ENCODE measurements at places on chromosomes 4 and X. TPM values are rescaled to one million over a fixed set of nuclear protein-coding genes. Genes with fewer than 3 reads are reported as not detected.
A peak's percentile ranks its signal among the peaks of the same experiment; 100 is the strongest.

The ADAMTS3 gene
- total RNA-seq = 0.36 TPM

The NCAPG gene
- total RNA-seq = 0.96 TPM

The HSD17B13 gene
- total RNA-seq = 1.7 TPM

The PACRGL gene
- total RNA-seq = 31.7 TPM

The BRCC3 gene
- 10.0 TPM for total RNA-seq

The SLC16A2 gene
- 9.3 TPM for total RNA-seq

The DCAF12L2 gene
- total RNA-seq = 52.1 TPM

The SORCS2 gene
- total RNA-seq = 4.4 TPM

- no peak for DNase-seq
These were observed 130.9 kb downstream of the REPS2 start for GRCh38 chrX:17077361-17077760.

DNA sequence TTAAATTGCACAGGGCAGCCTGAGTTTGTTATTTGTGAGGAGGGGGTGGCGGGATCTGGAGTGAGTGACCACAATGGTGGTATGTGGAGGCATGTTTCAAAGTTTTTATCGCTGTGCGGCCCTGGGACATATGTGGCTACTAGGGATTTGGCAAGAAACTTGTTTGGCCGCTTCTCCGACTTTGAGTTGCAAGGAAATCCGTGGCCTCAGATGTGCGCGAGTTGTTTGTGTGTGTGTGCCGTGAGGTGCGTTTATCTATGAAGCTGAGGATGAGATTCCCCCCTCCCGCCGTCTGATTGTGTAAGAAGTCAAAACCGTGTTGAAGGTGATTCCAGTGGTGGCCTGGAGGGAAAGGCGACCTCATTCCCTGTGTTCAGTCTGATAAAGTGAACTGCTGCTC, 1.4 kb downstream of the JADE3 start:
- DNase-seq = peak; percentile 26

DNA sequence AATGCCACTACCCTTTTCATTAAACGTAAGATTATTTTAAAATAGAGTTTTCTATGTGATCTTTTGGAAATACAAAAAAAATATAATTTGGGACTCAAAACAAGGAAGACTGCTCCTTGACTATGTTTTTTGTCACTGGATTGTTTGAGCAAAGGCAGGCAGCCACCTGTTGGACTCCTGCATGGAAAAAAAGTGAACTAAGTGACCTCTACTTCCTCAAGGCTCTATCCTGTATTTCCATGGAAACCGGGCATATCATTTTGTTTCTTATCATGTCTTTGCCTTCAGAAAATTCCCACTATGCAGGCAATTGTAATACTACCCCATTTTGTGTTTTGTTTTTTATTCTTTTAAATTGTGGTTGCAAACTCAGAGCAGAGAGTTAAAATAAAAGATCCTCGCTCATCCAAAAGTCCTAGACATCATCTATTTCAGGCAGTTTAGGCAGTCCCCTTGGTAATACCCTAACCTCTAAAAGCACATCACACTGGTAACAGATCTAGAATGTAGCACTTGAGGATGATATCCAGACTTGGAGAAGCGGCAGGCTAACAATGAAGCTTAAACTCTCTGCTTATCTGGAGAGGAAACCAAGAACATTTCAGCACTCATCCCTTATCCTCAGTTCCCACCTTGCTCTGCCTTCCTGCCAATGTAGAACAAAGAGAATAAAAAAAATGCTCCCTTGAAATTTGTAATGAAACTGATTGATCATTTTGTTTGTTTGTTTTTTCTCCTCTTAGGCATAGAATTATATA, 165.7 kb downstream of the BANK1 start:
- DNase-seq = no peak

DNA sequence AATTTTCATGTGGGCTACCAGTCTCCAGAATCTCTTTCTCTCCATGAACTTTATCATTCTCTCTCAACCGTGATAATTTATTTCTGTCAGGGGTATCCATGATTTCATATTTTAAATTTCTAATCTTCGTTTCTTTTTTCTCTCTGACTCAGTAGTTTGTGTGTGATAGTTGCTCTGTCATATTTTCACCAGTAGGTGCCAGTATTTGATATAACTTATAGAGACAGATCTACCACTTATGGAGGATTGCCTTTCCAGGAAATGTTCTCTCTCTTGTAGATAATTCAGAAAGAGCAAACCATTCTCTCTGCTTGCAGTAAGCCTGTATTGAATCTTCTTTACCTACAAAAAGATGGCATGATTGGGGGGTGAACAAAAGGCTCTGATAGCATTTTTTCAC, 79.3 kb upstream of the DYNLT3 start:
- no peak for DNase-seq

DNA sequence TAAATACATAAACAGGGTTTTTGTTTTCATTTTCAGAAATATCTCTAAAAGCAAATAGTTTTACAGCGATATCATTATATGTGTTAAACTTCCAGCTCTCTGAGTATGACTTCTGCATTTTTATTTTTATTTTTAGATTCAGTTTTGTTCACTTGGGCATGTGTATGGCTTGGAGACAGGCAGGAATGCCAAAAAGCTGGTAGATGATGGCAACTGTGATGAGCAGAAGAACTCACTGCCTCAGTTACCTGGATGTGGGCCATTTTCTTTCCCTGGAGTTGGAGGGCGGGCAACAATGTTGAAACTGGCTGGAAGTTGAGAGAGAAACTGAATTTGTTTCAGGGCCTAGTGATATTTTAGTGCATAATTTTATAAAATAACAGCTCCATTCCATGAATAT, 266.4 kb downstream of the ARHGAP24 start:
- DNase-seq = no peak

DNA sequence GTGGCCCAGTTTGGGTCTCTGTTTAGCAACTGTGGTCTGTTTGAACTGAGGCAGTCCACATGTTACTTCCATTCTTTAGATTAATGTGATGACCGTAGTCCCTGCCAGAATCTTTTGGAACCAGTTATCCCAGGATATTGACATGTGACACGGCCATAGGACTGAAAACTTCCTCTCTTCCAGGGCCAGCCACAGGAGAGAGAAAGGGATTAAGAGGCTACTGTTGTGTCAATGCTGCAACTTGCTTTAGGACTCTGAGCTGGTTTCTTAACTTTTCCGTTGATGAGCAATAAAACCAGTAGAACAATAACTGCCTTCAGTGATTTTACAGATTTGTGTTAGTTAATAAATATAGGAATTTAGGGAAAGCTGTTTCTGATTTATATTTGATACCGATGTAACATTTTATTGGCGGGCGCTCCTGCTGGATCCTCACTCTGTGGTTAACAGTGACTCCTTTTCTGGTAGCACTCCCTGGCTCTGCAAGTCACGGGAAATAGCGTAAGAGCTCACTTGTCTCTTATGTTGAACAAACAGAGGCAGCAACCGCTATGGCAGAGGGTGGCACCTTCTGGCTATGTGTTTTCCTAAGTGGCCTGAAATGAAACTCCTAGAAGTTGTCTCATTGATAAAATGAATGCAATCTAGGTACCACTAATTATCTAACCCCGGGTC, 2.5 kb downstream of the TENM3 start:
- DNase-seq = peak; percentile 22

DNA sequence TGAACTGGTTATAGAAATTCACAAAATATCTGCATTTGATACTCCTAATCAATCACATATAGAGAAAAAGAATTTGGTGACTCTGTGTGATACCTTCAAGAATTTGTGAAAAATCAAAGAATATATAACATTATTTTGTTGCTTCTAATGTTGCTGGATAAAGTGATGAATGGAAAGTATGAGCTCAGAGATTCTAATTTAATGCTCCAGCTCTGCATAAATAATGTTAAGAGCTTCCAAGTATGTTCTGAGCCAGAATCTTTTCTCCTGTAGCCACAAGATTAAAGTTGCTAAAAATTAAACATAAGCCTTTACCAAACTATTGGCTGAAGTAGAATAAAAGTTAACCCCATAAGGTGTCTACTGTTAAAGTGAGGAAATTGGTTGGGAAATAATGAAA, 294.7 kb upstream of the CT83 start:
- DNase-seq = no peak

- no peak for DNase-seq
These were observed 664 bp downstream of the PRSS12 start for GRCh38 chr4:118351851-118352827.

GRCh38 chr4:41044165-41044564, 170.2 kb downstream of the APBB2 start:
- no peak for DNase-seq

DNA sequence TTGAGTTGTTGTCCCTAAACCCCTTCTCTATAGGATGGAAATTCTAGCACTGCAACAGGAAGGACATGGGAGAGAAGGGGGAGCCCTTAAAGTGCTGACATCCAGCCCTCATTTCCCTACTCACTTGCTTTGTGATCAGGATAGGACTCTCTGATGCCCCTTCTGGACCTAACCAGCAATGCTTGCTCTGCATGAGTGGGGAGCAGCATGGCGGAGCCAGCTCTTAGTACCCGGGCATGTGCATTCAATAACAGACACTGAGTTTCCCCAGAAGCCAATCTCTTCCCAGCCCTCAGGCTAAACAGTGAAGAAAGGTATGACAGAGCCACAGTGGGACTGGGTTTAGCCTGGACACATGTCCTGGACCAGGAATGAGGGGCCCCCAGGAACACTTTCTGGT, 14.0 kb downstream of the SOD3 start:
- DNase-seq = no peak

DNA sequence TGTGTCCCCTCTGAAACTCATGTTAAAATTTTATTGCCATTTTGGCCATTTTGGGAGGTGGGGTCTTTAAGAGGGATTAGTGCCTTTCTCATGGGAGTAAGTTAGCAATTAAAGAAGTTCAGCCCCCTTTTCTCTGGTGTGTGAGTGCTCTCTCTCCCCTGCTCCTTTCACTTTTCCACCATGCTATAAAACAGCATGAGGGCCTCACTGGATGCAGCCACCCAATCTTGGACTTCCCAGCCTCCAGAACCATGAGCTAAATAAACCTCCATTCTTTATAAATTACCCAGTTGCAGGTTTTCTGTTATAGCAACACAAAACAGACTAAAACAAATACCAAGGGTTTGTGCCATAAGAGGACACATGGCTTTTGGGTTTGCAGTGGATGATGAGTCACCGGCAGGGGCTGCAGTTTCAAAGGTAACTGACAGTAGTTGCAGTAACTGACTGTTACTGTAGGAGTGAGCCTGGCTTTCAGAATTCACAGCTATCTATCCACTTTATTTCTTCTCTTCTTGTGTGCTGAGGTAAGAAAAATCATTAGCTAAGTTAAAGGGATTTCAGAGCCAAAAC, 121.5 kb downstream of the PPEF1 start:
- DNase-seq = no peak

- DNase-seq = no peak
These were observed 96.7 kb upstream of the FTHL17 start for GRCh38 chrX:31168551-31168950.

DNA sequence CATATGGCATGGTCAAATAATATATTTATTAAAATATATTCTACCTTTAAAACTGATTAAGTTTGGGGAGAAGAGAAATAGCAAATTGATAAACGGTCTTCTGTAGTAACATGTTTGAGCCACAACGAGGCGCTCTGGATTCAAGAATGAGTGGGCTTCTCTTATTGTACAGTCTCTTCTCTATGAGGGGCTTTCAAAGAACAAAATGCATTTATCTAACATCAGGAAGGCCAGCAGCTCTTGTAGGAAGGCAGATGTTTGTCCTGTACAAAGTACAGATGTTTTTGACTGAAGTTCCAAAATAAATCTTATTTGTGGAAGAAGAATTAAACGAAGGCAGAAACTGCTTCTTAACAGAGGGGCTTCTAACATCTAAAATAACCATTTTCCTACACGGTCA, 153.6 kb downstream of the RASL11B start:
- no peak for DNase-seq

DNA sequence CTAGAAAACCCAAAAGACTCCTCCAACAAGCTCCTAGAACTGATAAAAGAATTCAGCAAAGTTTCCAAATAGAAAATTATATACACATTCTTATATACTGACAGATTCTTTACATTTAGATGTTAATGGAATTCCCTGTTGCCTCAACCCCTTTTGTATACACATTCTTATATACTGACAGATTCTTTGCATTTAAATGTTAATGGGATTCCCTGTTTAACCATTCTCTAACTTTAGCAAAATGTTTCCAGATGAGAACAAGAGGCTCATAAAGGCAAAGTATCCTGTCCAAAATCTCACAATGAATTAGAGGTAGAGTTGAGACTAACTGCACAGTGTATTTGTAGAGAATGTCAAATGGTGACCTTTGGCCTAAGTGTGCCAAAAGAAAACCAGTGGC, 23.1 kb upstream of the AR start:
- DNase-seq = no peak

DNA sequence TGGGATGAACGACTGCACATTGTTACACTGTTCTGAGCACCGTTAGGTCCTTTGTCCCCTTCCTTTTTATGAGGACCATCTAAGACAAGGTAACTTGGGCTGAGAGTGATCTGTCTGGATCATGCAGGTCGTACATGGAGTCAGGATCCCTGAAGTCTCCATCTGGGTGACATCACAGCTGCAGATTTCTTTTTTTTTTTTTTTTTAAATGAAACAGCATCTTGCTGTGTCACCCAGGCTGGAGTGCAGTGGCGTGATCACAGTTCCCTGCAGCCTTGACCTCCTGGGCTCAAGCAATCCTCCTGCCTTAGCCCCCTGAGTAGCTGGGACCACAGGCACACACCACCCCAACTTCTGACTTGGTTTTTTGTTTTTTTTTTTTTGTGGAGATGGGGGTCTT, 16.5 kb downstream of the SHROOM2 start:
- DNase-seq = no peak

DNA sequence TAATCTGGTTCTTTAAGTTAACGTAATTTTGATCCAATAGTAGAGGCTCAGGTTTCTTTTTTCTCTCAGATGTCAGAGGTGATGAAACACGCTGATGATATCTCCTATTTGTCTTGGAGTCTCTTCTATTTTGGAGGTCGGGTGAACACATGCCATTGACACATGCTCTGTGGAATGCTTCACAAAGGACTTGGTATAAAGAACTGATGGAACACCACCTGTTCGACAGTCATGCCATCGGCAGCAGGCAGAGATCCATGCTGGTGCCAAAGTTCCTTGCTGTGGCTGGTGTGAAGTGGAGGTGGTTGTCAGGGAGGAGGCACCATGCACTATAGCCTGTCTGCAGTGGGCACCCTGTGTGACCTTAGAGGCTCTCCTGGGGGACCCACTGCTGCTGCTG, 94.9 kb downstream of the ATP8A1 start:
- no peak for DNase-seq

DNA sequence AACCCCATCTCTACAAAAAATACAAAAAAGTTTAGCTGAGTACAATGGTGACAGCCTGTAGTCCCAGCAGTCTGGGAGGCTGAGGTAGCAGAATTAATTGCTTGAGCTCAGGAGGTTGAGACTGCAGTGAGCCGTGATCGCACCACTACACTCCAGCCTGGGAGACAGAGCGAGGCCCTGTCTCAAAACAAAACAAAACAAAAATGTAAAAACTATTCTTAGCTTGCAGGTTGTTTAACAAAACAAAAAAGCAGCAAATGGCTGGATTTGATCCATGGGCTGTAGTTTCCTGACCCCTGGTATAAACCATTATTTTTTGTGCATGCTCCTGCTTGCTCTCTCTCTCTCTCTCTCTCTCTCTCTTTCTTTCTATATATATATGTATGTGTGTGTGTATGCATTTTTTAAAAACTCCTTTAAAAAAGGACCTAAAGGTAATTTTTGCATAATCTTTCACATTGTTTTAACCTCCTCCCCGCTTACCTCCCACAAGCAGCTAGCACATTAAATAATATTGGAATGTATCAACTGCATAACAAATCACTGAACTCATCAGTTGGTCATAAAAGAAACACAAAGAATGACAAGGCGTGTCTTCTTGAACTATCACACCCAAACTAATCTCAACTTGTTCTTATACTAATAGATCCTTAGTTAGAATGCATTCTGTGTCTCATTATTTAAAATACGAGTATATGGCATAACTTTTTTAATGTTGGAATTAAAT, 4.8 kb downstream of the AREG start:
- no peak for DNase-seq

GRCh38 chr4:158042591-158043030, 130.2 kb downstream of the GASK1B start:
- DNase-seq = no peak

Data from prostate gland (tissue), 2 donors.